ENCODE measurements at places on chromosomes 3 and 15. TPM values are rescaled to one million over a fixed set of nuclear protein-coding genes. Genes with fewer than 3 reads are reported as not detected.

- no peak for DNase-seq
- H3K4me1 ChIP-seq: no peaks in the 10 kb centered on the region
- H3K27ac ChIP-seq: no peak overlapping the region
- H3K4me3 ChIP-seq: no peak overlapping the region
- H3K27me3 ChIP-seq: no peaks in the 10 kb centered on the region
These were observed 92.7 kb downstream of the BOC start for GRCh38 chr3:113304102-113304501.

GRCh38 chr3:69505770-69506407 lies 120.0 kb upstream of the FRMD4B start:
- no peak overlapping the region for H3K27ac ChIP-seq
- no peaks in the 10 kb centered on the region for H3K4me1 ChIP-seq
- DNase-seq: no peak
- no peaks in the 10 kb centered on the region for H3K36me3 ChIP-seq

DNA sequence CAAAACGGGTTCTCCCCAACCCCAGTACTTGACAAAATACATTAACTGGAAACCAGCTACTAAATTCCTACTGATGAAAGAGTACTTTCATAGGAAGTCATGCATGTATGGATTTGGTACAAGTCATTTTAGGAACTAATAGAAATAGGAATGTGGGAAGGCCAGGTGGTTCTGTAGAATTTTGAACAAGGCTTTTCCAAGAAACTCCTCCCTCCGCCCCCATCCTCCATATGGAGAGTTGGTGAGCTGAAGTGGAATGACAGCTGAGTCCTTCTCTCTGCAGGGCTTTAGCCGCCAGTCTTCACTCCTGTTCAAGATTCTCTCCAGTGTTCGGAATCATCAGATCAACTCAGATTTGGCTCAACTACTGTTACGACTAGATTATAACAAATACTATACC lies 33.2 kb downstream of the TUBGCP4 start:
- peaks cover 5% of the 10 kb centered on the region for H3K4me1 ChIP-seq
- no peaks in the 10 kb centered on the region for H3K27me3 ChIP-seq

GRCh38 chr15:101489237-101489598 lies 289 bp downstream of the PCSK6 start:
- H3K27ac ChIP-seq: no peak overlapping the region
- peaks cover 57% of the 10 kb centered on the region for H3K27me3 ChIP-seq
- no peaks in the 10 kb centered on the region for H3K4me1 ChIP-seq

DNA sequence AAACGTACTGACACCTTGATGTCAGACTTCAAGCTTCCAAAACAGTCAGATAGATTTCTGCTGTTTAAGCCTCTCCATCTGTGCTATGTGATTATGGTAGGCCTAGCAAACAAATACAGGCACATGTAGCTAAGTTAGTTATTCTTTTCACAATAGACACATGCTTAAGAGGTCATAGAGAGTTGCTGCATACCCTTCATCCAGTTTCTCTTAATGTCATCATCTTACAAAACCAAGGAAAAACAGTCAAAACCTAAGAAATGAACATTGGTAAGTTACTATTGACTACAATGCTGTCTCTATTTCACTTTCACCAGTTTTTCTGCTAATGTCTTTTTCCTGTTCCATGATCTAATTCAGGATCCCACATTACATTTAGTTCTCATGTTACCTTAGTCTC lies 946.8 kb downstream of the TUSC7 start:
- H3K36me3 ChIP-seq: no peaks in the 10 kb centered on the region
- H3K27me3 ChIP-seq: no peaks in the 10 kb centered on the region
- no peak overlapping the region for H3K27ac ChIP-seq
- no peak overlapping the region for H3K4me3 ChIP-seq

The CYP19A1 gene
- not detected for total RNA-seq

- H3K27ac ChIP-seq: no peak overlapping the region
- H3K27me3 ChIP-seq: no peaks in the 10 kb centered on the region
- H3K4me3 ChIP-seq: no peak overlapping the region
- H3K36me3 ChIP-seq: no peaks in the 10 kb centered on the region
These were observed 41.5 kb upstream of the RBMS3 start for GRCh38 chr3:29239376-29239775.

The SKOR1 gene
- 0.25 TPM for total RNA-seq

The IL12A gene
- 0.55 TPM for total RNA-seq

DNA sequence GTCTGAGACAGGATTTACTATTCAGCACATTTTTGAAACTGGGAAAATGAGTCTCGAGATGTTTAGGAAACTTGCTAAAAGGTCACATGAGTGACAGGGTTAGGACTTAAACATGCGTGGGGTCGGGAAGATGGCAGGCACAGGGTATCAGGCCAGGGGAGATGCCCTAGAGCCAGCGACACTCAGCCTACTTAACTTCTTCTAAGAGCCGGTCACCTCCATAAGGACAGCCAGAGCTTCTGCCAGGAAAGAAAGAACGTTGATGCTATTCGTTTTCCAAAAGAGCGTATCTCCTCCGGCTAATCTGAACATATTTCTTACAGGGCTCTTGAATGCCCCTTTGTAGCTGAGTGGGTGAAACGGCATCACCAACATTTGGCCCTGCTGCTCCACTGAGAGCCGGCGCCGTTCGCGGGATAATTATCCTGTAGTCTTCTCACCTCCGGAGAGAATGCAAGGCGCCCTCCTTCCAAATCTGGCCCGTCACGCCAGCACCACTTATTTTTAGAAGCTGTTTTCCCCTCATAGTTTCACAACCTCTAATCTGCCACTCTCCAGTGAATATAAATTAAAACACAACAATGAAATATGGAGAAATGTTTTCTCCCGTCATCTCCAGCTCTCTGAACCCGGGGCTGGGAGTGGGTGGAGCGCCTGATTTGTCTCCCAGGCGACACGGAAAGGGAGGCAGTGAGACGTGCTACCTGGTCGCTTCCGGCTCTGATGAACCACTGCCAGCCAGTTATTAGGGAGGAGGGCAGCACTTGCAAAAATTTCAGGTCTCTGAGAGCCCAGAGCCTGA lies 58.5 kb downstream of the LIPC start:
- peaks cover 33% of the 10 kb centered on the region for H3K36me3 ChIP-seq
- no peak overlapping the region for H3K27ac ChIP-seq
- no peak overlapping the region for H3K4me3 ChIP-seq
- no peak for DNase-seq
- H3K4me1 ChIP-seq: peaks cover 35% of the 10 kb centered on the region

DNA sequence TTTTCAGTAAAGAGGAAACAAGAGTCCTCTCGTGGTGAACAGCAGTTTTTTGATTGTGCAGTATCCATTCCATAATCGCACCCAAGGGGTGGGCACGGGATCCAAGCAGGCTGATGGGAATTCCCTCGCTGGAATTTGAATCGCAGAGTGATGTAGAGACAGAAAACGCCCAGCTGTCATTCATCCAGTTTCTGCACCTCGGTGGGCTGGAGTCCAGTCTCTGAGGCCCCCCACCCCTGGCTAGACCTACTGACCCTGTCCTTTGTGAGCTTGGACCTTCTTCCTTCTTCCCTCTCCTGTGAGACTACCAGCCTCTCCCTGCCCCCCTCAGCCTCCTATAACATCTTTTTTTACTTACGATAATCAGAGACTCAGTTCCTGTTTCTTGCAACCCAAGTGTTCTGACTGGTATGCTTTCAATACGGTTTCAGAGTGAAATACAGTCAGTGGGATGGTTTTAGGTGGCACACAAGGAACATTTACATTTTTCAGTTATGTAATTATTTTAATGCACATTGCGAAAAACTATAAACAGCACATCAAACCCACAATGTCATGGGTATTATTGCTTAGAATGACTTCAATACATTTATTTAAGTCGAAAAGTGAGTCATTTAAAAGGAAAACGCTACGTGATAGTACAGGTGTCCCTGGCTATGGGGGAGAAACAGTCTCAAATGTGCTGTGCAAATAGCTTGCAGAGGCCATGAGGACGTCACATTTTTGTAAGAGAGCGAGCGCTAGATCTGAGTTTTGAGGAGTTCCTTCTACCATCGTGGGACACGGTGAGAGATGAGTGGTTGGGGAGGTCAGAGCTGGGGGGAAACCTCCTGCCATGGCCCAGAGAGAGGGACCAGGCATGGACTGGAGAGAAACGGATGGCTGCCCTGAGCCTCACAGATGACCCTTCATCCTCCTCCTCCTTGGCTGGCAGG lies 37.5 kb upstream of the CHST2 start:
- peak overlapping the region; percentile 25 for H3K4me3 ChIP-seq
- peaks cover 17% of the 10 kb centered on the region for H3K4me1 ChIP-seq
- DNase-seq: no peak

- no peak overlapping the region for H3K4me3 ChIP-seq
- peaks cover 2% of the 10 kb centered on the region for H3K27me3 ChIP-seq
- H3K36me3 ChIP-seq: peaks cover 78% of the 10 kb centered on the region
- DNase-seq: no peak
- H3K27ac ChIP-seq: peak overlapping the region; percentile 97
- H3K4me1 ChIP-seq: peaks cover 78% of the 10 kb centered on the region
These were observed 18.1 kb downstream of the MB21D2 start for GRCh38 chr3:192899540-192899982.

- no peak overlapping the region for H3K27ac ChIP-seq
- peaks cover 17% of the 10 kb centered on the region for H3K27me3 ChIP-seq
- no peaks in the 10 kb centered on the region for H3K36me3 ChIP-seq
- no peak for DNase-seq
- no peak overlapping the region for H3K4me3 ChIP-seq
- no peaks in the 10 kb centered on the region for H3K4me1 ChIP-seq
These were observed 94.7 kb downstream of the IL5RA start for GRCh38 chr3:3015185-3016089.

The SLC2A2 gene
- not detected for total RNA-seq

DNA sequence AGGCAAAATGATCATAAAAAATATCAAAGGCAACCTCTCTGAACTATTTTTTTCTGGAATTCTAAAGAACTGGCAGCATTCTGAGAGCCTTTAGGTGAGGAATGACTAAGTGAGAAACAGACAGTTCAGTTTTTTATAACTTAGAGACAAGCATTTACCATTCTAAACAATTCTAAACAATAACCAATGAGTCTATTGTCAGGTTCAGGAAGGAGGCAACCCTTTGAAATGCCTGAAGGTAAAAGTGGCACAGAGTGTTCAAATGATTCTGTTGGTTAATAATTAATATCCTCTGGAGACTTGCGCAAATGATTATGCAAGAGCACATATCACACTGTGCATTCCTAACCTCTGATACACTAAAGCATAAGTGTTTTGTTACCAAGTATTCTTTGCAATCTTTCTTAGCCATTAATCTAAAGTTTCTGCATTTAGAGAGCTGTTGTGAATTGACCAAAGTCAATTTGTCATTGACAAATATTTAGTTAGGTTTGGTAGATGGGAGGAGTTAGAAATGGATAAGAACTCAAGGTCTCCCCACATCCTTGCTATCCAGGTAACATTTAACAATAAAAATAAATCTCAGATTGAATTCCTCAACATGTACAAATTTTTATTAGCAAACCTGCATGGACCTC lies 9.2 kb upstream of the TGFBR2 start:
- no peak for DNase-seq
- H3K4me1 ChIP-seq: peaks cover 17% of the 10 kb centered on the region
- H3K27ac ChIP-seq: no peak overlapping the region
- H3K36me3 ChIP-seq: no peaks in the 10 kb centered on the region

- no peaks in the 10 kb centered on the region for H3K4me1 ChIP-seq
- no peaks in the 10 kb centered on the region for H3K36me3 ChIP-seq
- DNase-seq: no peak
- H3K27ac ChIP-seq: no peak overlapping the region
- H3K4me3 ChIP-seq: no peak overlapping the region
These were observed 138.2 kb upstream of the IL12A start for GRCh38 chr3:159850481-159850880.

- DNase-seq: no peak
- no peaks in the 10 kb centered on the region for H3K27me3 ChIP-seq
- H3K4me3 ChIP-seq: no peak overlapping the region
- H3K4me1 ChIP-seq: peaks cover 77% of the 10 kb centered on the region
These were observed 6.3 kb downstream of the OXSR1 start for GRCh38 chr3:38171622-38172021.

- no peak for DNase-seq
- H3K4me3 ChIP-seq: no peak overlapping the region
- H3K27ac ChIP-seq: no peak overlapping the region
- H3K27me3 ChIP-seq: no peaks in the 10 kb centered on the region
These were observed 651.2 kb downstream of the DIPK2A start for GRCh38 chr3:144622845-144623244.

GRCh38 chr3:85037203-85037602 lies 78.4 kb downstream of the CADM2 start:
- no peaks in the 10 kb centered on the region for H3K4me1 ChIP-seq
- no peak for DNase-seq
- H3K4me3 ChIP-seq: no peak overlapping the region
- no peaks in the 10 kb centered on the region for H3K27me3 ChIP-seq

- H3K36me3 ChIP-seq: no peaks in the 10 kb centered on the region
- H3K4me3 ChIP-seq: no peak overlapping the region
- H3K27me3 ChIP-seq: peaks cover 3% of the 10 kb centered on the region
- peak; percentile 6 for DNase-seq
- peaks cover 13% of the 10 kb centered on the region for H3K4me1 ChIP-seq
These were observed 49.9 kb upstream of the KLF13 start for GRCh38 chr15:31276596-31277298.
